ENCODE measurements at places on chromosomes 3 and 15. TPM values are rescaled to one million over a fixed set of nuclear protein-coding genes. Genes with fewer than 3 reads are reported as not detected.

GRCh38 chr3:157100608-157101396 lies 59.1 kb downstream of the CCNL1 start:
- no peak for DNase-seq

GRCh38 chr15:60922736-60923135 lies 306.4 kb downstream of the RORA start:
- no peak for DNase-seq

DNA sequence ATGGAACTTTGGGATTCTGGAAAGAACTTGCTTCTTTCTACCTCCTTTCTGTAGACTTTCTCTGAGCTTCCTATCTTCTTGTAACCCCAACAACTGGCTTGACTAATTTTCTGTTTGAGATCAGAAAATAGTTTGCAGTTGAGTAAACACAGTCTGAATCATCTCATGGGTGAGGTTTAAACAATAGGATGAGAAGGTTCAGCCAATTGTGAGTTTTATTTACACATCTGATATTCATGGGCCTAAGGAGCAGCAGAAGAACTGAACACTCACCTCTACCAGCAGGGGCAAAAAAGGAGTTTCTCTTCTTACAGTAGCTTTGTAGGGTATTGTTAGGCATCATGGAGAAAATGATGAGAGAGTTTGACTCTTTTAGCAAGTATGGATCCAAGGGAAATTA lies 54.2 kb downstream of the DTWD1 start:
- DNase-seq: no peak

TMED3 gene
- total RNA-seq: 47.9 TPM

SPINK8 gene
- not detected for total RNA-seq

Data from aorta (tissue), 5 donors.